CD4-positive, alpha-beta T cell treated with Interleukin-6 for 4 hours (primary cell): ENCODE measurements at places on chromosomes 4 and X.

DNA sequence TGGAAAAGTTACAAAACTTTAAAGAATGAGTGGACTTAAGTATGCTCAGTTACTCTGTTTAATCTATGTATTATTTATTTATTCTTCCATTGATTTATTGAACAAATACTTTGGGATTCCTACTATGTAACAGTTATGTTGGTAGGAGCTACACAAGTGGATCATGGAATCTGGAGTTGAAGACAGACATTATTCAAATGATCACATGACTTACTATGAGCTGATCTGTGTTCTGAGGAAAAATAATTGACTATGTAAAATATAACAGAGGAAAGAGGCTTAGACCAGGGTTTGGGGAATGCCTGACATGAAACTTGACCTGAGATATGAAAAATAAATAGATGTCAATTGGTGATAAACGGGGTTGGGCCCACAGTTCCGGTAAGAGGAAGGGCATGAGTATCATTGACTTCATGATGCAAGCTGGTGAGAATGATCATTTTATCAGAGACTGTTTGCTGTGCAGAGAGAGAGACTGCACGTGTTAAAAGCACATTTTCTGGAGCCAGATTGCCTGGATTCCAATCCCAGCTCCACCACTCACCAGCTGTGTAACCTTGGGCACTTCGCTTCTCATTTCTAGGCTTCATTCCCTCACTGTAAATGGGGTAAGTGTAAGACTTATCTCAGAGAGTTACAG, 179.0 kb downstream of the SPCS3 start:
- DNase-seq = no peak

GRCh38 chr4:1369091-1369450, 22.1 kb downstream of the UVSSA start:
- no peak for DNase-seq

- no peak for DNase-seq
Observed at GRCh38 chrX:130719413-130719812, 183.6 kb downstream of the ENOX2 start.

DNA sequence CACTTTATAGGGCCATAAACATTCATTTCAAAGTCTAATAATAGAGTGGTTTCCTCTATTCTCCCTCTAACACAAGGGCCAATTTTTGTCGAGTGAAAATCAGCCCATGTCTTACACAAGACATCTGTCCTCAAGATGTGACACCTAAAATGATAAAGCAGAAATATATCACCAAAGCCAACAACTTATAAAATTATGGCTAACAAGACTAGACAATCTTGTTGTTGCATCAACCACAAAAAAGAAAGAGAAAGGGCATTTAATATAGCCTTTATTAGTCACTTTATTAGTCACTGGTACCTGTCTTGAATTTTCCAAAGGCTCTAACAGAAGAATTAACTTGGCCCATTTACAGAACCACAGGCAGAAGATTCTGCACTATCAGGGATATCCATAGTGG, 161.6 kb downstream of the SMIM20 start:
- no peak for DNase-seq

DNA sequence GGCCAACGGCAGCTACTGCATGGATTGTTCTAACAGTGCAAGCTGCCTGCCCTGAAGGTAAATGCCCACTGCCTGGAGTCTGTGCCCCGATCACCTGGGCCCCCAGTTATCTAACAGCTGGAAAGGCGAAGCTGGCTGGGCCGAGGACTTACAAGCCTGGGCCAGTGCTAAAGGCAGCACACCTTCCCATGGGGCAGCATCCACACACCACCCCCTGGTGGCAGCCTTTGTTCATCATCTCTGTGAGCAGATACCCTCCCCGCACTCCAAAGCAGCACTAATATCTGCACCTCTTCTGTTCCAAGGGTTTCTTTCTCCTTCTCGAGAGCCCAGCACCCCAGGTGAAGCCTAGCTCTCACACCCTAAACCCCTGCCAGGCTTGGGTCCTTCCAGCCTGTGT, 7.6 kb downstream of the SLC2A9 start:
- peak; percentile 30 for DNase-seq

GRCh38 chrX:51894697-51895336, 1.4 kb downstream of the MAGED1 start:
- DNase-seq = peak; percentile 8

- no peak for DNase-seq
Observed at GRCh38 chrX:134999469-134999868, 8.7 kb downstream of the SMIM10 start.

GRCh38 chr4:155696726-155697125, 30.1 kb downstream of the GUCY1A1 start:
- no peak for DNase-seq

- no peak for DNase-seq
Observed at GRCh38 chrX:77694491-77694890, 91.5 kb downstream of the ATRX start.
